ENCODE measurements at places on chromosomes 6 and 20. TPM values are rescaled to one million over a fixed set of nuclear protein-coding genes. Genes with fewer than 3 reads are reported as not detected.

GRCh38 chr6:169933839-169934698, 182.6 kb downstream of the ERMARD start:
- DNase-seq: no peak

DNA sequence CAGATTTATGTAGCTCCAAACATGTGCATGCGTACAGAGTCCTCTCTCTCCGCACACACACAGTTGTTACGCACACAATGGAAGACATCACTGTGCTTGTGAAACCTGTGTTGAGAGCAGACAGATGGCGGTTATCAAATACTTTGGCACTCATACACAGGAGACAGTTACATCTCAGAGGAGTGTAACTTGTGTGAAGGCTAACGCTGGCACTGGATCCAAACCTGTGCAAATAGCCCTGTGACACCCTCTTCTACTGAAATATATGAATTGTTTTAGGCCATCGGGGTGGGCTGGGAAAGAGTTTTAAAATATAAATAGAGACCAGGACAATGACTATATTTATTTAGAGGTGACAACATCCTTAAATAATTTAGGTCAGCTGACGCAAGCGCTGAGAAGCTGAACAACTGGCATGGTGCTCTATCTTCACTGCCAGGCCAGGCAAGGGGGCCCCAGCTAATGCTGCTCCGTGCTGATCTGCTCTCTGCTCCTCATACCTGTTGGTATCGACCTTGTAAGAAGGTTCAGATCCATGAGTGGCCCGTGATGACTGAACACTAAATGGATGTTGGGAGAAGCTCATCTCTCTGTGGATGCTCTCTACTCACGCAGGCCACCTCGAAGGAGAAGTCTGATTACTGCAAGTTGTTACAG, 69.4 kb downstream of the FOXC1 start:
- no peak for DNase-seq

The L3MBTL1 gene
- 4.8 TPM for polyA plus RNA-seq

DNA sequence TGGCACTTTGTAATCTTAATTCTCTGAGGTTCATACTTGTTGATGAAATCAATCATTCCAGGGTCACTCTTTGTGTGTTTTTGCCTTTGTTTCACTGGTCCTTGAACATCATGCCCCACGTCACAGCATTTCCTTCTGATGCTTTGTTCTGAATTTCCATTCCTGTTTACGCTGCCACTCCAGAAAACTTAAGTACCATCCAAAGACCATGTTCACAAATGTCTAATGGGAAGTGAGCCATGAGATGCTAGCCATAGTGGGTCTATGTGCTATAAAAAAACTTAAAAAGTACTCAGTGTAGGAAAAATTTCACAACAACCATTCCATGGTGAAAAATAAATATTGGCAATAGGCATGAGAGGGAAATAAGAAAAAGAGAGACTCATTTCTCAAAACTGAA, 232.0 kb downstream of the IBTK start:
- no peak for DNase-seq

The SYNE1 gene
- polyA plus RNA-seq: 47.8 TPM

- no peak for DNase-seq
Observed at GRCh38 chr6:129454488-129454887, 255.5 kb downstream of the ARHGAP18 start.

DNA sequence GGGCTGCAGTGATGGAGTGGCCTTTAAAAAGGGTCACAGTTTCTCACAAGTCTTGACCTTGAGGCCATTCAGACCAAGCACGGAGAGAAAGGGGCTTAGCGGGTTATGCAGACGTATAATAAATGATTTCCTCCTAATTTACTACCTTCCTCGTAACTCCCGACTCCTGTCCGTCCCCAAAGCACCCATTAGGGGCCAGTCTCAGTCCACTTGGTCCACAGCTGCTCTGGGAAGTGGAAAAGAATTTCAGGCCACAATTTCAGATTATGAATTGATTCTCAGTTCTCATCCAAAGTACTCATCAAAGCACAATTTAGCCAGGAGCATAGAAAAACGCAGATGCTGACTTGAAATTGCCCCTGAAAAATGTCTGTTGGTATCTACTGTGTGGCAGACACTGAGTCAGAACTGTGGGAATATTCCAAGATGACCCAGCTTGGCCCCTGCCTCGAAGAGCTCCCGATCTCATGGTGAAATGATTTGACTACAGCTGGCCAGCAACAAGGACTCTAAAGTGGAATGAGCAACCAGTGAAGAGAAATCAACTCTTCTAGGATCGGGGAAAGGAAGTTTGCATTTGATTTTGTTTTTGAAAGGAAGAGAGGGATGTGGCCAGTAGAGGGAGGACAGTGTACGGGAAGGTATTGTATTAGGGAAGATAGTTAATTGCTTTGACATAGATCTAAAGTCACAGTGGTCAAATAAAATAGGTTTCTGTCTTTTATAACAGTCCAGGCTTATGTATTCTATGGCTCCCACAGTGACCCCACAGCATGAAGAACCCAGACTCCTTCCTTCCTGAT, 15.2 kb upstream of the STK35 start:
- DNase-seq: no peak

GRCh38 chr6:68718385-68719073, 83.4 kb downstream of the ADGRB3 start:
- no peak for DNase-seq

The NRN1 gene
- polyA plus RNA-seq: 6.4 TPM

GRCh38 chr20:20407891-20408805, 40.2 kb downstream of the INSM1 start:
- no peak for DNase-seq

The MATN4 gene
- 0.19 TPM for polyA plus RNA-seq

All from kidney (tissue), 22 donors.